Vagina (tissue), 2 donors: ENCODE measurements at places on chromosomes 7 and 10.

DNA sequence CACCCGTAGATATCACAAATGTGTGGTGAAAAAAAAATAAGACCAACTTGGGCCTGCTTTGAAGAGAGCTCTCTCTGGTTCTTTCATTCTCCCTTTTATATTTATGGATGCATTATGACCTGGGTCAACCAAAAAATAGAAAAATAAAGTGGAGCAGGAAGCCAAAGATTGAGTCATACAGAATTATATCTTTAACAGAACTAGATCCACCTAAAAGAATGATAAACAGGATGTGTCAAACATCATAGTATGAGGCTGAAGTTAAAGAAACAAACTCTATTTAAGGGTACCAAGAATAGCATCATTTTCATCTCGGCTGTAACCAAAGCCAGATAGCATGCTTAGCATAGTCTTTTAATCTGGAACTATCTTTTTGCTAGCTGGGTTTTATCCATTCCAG lies 28.8 kb upstream of the NMT2 start:
- H3K36me3 ChIP-seq: no peaks in the 10 kb centered on the region
- DNase-seq: no peak
- no peak overlapping the region for H3K27ac ChIP-seq

GRCh38 chr10:71801361-71801760 lies 28.0 kb upstream of the VSIR start:
- no peaks in the 10 kb centered on the region for H3K27me3 ChIP-seq
- H3K4me1 ChIP-seq: no peaks in the 10 kb centered on the region
- no peak overlapping the region for H3K27ac ChIP-seq
- DNase-seq: no peak
- H3K4me3 ChIP-seq: no peak overlapping the region

DNA sequence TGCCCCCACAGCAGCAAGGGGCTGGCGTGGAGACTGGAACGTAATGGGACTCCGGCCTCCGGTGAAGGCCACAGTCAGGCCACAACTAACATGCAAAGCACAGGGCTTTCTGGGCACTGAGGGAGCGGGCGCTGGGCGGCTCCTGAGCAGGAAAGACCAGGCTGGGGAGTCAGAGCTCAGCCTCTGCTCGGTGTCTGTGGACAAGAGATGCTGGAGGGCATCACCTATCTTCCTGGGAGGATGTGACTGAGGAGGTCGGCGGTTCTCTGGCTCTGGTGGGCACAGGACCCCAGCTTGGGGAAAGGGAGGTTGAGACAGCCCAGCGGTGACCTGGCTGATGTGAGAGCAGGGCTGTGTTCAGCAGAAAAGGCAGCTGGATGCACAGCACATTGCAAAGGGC lies 11.7 kb downstream of the CNPY1 start:
- no peaks in the 10 kb centered on the region for H3K36me3 ChIP-seq
- H3K4me3 ChIP-seq: no peak overlapping the region
- H3K4me1 ChIP-seq: peaks cover 14% of the 10 kb centered on the region
- no peak for DNase-seq

- H3K36me3 ChIP-seq: peaks cover 17% of the 10 kb centered on the region
- peak overlapping the region; percentile 79 for H3K27ac ChIP-seq
- no peak overlapping the region for H3K4me3 ChIP-seq
- peaks cover 77% of the 10 kb centered on the region for H3K4me1 ChIP-seq
- H3K27me3 ChIP-seq: no peaks in the 10 kb centered on the region
Observed at GRCh38 chr10:80504158-80504811, 33.4 kb upstream of the SH2D4B start.

DNA sequence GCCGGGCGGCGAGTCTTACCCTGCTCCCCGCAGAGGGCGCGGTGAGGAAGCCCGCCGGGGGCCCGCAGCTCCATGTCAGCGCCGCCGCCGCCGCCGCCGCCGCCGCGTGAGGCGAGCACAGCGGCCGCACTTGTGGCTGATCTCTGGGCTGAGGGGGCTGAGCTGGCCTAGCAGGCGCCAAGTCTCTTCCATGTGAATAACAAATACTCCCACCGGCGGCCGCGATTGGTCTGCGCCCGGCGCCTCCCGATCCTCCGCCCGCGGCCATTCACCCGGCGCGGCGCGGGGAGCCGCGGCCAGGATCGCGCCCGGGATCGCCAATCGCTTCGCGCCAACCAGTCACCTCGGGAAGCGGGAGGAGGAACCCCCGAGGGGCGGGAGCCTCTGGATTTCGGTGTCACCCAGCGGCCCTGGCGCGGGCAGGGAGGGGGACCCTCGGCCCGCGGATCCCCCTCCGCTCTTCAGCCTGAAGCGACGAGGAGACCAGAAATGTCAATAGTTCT lies at the start of gene GRM8:
Gene GRM8, minus strand, starts transcription at position 164 of the 503 bp plus-strand sequence.
- peaks cover 19% of the 10 kb centered on the region for H3K4me1 ChIP-seq
- peak within 1 kb of the TSS; percentile 67 for H3K4me3 ChIP-seq
- H3K27ac ChIP-seq: no peak within 1 kb of the TSS
- no peak for DNase-seq
- no peaks in the 10 kb centered on the region for H3K27me3 ChIP-seq
- no peaks in the 10 kb centered on the region for H3K36me3 ChIP-seq

- peaks cover 13% of the 10 kb centered on the region for H3K4me1 ChIP-seq
- no peaks in the 10 kb centered on the region for H3K36me3 ChIP-seq
- no peaks in the 10 kb centered on the region for H3K27me3 ChIP-seq
- H3K4me3 ChIP-seq: no peak overlapping the region
- no peak overlapping the region for H3K27ac ChIP-seq
Observed at GRCh38 chr7:15829691-15830090, 143.2 kb upstream of the MEOX2 start.
